Activated CD4-positive, alpha-beta T cell treated with anti-CD3 and anti-CD28 coated beads, Interleukin-2, amount 50 U/mL, for 48 hours (primary cell): ENCODE measurements at places on chromosomes 2 and 18.

DNA sequence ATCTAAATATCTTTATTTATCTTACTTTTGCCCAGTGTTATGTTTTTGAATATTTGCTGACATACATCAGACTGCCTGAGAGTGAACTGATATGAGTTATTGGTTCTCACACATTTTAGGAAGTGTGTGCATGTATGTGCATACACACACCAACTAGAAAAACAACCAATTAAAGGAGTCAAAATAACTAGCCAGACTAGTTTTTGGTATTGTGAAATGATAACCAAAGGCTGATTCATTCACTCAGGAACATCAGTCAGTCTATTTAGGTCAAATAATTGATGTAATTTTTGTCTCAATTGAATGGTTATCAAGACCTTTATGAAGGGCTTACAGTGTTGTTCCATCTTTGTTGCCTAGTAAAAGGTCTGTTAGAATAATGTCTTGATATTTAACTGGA lies 369.3 kb upstream of the VRK2 start:
- no peak for DNase-seq

DNA sequence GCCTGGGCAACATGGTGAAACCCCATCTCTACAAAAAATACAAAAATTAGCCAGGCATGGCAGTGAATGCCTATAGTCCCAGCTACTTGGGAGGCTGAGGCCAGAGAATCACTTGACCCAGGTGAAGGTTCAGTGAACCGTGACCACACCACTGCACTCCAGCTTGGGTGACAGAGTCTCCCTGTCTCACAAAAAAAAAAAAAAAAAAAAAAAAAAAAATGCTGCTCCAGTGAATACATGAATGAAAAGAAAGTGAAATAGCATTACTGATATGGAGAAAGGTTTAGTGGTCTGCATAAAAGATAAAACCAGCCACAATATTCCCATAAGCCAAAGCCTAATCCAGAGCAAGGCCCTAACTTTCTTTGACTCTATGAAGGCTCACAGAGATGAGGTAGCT lies 44.5 kb downstream of the METTL8 start:
- DNase-seq: no peak

- no peak for DNase-seq
These were observed 158.4 kb downstream of the LNPK start for GRCh38 chr2:175843625-175844024.

DNA sequence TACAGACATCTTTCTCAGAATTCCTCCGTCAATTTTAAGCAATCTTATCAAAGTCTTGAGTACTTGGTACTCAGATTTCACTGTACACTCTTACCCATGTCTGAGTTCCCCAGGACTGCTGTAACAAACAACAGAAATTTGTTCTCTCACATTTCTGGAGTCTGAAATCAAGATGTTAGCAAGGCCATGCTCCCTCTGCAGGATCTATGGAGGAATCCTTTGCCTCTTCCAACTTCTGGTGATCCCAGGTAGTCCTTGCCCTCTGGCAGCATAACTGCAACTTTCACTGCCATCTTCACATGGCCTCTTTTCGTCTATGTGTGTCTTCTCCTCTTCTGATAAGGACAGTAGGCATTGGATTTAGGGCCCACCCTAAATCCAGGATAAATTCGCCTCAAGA lies 17.1 kb upstream of the CACNB4 start:
- DNase-seq: no peak

DNA sequence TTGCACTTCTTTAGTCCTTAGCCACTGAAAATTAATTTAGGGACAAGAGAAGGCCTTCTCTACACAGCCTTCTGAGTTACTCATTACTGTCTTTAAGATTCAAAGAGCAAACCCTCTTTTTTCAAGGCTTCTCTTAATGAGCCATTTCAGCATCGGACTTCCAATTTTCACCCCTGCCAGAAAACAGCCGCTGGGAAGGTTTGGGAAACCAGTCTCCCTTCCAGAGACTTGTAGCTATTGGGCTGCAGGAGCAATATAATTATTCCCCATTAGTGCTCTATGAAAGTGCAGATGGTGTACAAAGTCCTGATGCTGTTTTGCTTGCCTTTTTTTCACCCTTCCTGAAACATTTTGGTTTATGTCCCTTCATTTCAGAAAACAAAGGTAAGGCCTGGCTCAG lies 79.3 kb downstream of the GPR39 start:
- no peak for DNase-seq

DNA sequence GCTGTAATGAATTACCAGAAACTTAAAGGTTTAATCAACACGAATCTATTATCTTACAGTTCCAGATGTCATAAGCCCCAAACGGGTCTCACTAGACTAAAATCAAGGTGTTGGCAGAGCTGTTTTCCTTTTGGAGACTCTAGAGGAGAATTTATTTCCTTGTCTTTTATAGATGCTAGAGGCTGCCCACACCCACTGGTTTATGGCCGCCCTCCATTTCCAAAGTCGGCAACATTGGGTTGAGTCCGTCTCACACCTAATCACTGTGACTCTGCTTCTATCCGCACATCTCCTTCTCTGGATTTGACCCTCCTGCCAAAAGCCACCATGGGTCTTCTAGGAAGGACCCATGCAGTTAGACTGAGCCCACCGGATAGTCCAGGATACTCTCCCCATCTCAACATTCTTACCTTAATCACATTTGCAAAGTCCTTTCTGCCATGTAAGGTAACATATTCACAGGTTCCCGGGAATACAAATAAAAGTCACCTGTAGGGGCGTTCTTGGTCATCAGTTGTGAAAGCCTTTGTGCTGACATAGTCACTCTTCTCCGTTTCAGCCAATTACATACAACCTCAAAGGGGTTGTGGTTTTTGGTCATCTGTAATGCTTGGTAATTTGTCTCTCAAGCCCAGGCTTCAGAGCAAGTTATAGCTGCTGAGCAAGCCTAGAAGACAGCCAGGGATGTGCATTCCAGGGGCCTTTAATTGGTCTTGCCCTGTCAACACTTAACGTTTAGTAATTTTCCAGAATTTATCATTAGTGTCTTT lies 179.4 kb downstream of the ANTXR1 start:
- DNase-seq: no peak

- no peak for DNase-seq
These were observed 26.0 kb downstream of the STK25 start for GRCh38 chr2:241482126-241482955.

DNA sequence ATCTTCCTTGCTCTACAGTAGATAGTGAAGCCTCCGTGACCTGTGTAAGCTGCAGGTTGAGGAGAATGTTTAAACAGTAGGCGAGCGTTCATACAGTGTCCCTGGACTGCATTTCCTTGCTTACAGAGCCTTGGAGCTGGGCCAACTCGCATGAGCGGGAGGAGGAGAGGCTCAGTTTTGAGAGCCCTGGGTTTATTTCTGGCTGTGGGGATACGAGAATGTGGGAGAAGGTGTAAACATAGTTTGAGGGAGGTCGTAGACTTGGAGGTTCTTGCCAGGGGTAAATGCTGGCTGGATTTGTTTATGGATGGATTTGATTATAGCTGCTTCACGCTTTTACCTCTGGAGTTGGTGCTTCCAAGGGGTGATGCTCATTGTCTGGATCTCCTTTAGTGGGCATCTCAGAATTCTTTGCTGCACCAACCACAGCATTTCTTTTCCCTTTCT lies 20.8 kb downstream of the CRIM1 start:
- DNase-seq: no peak

DNA sequence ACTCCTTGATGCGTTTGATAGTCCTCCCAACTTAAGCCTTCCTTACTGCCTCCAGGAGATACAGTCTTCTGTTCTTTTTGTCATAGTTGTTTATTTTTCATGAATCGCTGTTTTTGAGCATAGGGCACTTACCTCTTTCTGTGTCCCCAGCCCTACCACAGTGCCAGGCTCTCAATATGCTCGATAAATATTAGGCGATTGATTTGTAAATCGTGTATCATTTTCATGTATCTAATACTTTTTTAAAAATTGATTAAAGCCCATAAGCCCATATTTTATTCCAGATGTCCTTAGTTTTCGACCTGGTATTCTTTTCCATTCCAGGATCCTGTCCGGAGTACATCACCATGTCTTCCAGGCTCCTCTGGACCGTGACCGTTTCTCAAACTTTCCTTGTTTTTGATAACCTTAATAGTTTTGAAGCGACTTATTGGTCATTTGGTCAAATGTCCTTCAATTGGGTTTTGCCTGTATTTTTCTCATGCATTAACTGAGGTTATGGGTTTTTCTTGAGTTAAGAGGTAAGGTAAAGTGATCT lies 444 bp upstream of the MMADHC start:
- DNase-seq: no peak

GRCh38 chr18:75863696-75864095 lies 436.2 kb upstream of the SMIM21 start:
- no peak for DNase-seq

DNA sequence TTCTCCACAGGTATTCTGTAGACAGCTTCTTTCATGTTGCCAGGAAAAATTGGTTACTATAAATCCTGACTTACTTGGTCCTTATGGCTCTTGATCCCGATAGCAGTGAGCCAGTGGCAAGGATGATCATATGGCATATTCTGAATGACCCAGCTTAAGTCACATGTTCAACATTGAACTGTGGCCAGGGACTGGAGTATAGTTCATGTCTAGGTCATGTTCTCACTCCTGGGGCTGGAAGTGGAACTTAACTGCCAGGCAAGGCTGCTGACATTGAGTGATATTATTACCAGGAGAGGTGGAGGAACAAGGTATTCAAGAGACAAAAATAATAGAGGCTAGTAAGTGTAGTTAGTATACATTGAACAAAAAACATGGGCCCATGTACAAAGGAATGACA lies 26.2 kb downstream of the R3HDM1 start:
- no peak for DNase-seq
